ENCODE measurements at places on chromosomes 12 and 14.

DNA sequence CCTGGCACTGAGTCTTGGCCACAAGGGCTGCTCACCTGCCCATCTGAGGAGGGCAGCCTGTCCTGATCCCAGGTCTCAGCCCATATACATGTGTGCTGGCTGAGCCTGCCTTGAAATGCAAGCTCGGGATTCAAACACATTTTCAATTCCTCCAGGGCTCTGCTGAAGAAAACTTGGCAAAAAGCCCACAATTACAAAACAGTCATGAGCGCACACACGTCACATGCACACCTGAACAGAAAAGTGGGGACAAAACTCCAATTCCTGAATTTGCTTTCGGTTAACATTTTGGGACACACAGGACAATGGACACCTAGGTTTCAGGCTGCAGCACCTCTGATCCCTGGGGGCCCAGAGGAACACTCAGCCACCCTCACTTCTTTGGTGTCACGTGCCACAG, 113.9 kb downstream of the RBM19 start:
- no peak for DNase-seq

DNA sequence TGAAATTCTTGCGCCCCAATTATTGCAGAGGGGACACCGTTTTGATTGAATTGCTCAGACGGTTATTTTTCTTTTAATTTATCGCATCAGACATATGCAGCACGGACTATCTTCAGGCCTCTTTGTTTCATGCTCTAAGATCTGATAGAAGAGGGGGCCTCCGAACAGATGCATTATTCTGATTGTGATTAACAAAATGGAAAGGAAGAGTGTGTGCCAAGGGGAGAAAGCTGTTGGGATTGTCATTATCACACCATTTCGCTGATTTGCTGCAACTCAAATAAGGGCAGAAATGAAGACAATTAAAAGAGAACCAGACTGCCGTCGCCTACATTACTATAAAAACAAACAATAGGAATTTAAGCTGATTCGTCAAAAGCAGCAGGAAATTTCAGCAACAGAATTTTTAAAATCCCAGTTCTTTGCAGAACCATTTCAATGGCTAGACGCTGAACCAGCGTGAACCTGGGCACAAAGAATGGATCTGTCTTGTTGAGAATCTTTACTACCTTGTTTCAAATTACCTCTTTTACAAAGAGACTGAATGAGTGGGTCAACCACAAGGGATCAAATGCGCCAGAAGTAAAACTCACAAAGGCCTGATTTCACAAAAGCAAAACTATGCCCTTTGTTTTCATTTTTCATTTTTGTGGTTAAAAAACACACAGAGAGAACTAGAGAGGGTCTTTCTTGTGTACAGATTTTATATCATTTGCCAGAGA, 30.6 kb downstream of the TMEM132D start:
- DNase-seq: no peak

DNA sequence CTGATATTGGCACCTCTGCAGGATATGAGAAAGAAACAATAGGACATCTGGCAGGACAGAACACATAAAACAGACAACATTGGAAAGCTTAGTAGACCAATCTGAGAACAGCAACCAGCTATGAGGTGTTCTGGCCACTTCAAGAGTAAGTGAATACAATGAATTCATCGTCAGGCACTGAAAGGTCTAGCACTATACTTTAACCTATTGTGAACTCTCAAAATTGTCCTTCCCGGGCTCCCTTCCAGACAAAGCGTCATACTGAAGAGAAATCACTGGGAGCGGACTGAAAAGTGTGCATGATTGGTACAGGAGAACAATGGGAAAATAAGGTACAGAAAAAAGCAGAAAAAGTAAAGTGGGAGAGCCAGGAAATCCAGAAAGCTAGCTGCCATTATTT, 75.8 kb downstream of the LRP6 start:
- DNase-seq: no peak

GRCh38 chr14:50060871-50061663, 55.3 kb downstream of the VCPKMT start:
- DNase-seq: peak; percentile 61

DNA sequence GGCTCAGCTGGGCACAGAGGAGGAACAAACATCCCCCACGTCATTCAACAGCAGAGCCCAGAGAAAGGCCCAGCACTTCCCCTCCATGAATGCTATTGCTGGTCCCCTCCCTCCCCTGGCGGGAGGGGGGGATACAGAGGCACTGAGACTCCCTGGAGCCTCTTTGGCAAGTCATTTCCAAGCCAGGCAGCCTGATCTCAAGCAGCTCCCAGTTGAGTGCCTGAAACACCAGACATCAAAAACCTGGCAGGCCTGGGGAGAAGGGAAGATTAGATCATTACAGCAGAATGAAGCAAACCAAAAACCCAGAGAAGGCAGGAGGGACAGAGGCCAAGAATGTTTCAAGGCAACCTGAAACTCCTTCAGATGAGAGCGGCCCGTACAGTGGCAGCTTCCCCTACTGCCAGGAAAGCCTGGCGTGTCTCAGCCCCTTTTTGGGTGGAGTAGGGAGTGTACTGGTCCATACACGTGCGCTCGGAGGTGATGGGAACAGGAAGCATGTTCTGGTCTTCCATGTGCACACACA, 92.1 kb downstream of the LRRC74A start:
- DNase-seq: no peak

GRCh38 chr14:38000340-38000739, 207.4 kb upstream of the SSTR1 start:
- DNase-seq: no peak

DNA sequence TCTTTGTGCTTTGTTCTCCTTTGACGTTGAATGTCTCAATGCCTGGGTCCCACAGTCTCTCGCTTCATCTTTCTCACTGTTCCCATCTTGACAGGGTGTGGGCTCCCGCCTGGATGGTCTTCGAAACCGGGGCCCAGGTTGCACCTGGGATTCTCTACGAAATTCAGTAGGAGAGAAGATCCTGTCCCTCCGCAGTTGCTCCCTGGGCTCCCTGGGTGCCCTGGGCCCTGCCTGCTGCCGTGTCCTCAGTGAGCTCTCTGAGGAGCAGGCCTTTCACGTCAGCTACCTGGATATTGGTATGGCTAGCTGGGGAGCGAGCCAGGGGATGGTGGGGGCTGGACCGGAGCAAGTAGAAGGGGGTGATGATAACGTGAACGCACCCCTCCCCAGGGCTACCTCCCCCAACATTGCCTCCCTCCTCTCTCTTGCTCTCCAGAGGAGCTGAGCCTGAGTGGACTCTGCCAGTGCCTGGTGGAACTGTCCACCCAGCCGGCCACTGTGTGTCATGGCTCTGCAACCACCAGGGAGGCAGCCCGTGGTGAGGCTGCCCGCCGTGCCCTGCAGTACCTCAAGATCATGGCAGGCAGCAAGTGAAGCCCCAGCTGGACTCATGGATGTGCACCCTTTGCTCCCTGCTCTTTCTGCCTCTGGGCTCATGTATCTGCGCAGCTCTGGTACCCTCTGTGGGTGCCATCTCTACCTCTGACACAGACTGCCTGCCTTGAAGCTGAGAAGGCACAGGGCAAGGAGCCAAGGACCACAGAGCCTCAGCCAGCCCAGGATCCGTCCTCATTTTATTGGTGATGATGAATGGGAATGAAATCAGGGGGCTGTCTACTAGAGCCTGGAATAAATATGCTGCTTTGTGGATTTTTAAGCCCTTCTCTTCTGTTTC, 1.5 kb downstream of the NPFF start:
- DNase-seq: no peak

GRCh38 chr12:18391151-18391550, 129.8 kb downstream of the PIK3C2G start:
- no peak for DNase-seq

GRCh38 chr14:99586761-99587459, 17.1 kb downstream of the CCDC85C start:
- DNase-seq: no peak

DNA sequence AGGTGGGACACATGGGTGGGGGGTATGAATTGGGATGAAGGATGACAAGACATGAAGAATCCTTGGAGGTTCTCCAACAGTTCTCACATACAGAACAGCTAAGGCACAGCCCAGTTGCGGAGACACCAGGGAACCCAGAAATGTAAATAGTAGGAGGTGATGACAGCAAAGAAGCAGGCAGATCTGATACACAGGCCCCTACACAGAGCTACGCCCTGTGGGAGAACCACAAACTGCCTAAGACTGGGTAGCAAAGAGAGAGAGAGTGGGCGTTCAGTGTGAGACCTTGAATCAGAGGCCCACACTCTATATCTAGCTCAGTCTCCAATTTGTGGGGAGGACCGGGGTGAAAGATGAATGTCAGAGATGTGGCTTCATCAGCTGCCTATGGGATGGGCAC, 9.5 kb upstream of the NUMB start:
- peak; percentile 35 for DNase-seq

DNA sequence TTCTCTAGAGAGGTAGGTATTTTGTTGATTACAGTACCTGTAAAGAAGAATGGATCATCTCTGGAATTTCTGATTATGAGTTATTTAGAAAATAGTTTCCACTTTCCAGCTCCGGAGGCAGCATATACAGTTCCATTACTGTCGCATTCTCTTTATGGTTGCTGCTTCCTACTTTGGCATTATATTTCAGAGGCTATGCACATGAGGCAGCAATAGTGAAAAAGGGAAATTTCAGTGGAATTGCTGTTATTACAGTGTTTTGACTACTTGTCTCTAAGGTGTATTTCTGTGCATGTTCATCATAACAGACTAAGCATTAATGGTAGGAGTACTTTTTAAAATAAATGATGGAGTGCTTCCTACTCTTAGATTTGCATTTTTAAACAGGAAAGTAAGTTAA, 10.2 kb downstream of the GNG2 start:
- DNase-seq: no peak

GRCh38 chr12:53991077-53991460, 6.1 kb downstream of the HOXC10 start:
- no peak for DNase-seq

GRCh38 chr14:80316441-80316840, 105.1 kb upstream of the DIO2 start:
- no peak for DNase-seq

DNA sequence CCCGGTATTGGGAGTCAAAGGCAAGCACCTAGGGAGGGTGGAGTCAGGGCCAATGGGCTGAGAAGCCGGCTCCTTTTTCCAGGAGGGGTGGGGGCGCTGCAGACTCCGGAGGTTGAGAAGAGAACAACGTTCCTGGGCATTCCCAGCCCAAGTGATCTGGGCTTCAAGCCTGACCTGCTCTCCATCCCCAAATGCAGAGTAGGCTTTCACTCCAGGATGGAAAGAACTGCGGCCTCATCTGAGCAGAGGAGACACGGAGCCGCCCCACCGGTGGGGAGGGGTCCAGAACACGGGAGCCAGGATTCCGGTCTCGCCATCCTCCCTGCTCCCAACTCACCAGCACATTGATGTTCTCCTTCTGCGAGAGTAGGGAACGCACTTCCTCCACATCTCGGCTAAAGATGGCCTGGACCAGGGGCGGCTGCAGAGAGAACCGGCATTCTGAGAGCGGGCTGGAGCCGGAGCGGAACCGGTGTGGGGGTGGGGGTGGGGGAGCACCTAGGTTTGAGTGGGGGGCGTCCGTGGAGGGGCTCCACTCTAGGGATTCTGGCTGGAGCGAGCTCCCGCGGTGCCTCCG, 605 bp downstream of the ANKRD52 start:
- DNase-seq: no peak

GRCh38 chr12:80262771-80263170, 163.4 kb downstream of the OTOGL start:
- no peak for DNase-seq

DNA sequence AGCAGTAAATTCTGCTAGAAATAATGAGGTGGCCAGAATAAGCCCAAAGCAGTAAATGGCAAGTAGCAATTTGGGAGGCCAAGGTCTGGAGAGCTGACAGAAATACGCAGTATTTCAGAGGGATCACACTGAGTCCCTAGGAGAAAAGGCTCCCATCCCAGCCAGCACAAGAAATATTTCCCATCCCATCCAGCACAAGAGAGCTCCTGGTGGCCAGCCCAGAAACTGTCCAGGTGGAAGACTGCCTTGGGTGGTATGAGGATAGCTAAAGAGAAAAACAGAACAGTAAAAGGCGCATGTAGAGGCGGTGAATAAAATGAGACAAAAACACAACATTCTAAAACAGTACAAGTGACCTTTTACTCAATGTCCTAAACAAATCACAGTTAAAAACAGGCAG, 120.7 kb downstream of the HECTD4 start:
- no peak for DNase-seq

DNA sequence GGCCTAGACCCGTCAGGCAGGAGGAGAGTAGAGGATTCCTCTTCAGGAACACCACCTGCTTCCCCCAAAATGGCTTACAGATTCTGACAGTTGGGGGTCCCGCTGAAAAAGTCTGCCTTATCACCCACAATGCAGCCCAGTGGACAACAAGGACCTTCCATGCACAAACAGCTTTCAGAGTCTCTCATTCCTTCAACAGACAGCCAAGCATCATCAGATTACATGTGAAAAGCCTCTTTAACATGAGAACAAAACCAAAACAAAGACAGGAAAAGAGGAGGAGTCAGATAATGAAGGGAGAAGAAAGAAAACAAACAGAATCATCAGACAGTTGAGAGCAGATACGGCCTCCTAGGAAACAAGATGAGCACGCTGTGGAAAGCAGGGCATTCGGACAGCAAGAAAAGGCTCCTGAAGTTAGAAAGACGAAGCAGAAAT, 18.3 kb downstream of the KCTD10 start:
- DNase-seq: no peak

DNA sequence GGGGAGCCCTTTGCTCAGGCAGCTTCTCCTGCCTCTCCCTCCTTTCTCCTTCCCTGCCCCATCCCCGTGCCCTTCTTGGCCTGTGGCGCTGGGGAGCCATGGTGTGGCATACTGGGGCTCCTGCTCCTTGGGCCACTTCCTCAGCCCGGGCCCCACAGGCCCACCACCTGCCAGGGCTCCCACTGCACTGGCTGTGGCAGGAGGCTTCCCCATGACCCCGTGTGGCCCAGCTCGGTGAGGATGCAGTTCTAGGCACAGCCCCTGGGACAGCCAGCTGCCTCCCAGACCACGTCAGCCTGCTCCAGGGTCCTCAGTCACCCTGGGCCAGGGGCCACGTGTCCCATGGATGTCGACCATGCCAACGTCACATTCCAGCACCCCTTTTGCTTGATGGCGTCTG, 13.0 kb upstream of the AMN start:
- DNase-seq: no peak

DNA sequence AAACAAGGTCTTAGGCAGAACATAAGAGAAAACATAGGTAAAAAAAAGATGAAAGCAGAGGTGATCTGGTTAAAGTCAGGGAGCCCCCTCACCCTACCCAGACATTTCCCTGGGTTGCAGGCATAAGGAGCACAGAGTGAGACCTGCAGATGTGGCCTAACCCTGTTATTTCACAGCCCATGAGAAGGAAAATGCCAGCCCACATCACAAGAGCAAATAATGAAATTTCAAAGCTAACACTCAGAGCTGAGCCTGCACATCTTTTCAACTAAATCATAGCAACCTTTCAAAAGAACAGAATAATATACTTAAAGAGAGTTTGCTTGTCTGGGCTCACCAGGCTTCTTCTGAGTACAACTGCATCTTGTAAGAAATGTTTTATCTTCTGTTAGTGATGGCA, 295.4 kb downstream of the RPAP3 start:
- no peak for DNase-seq

- no peak for DNase-seq
Measured at GRCh38 chr12:106854723-106855122, 80.2 kb downstream of the RIC8B start.
